AG09319 (cell line): ENCODE measurements at places on chromosomes 13 and 19.

DNA sequence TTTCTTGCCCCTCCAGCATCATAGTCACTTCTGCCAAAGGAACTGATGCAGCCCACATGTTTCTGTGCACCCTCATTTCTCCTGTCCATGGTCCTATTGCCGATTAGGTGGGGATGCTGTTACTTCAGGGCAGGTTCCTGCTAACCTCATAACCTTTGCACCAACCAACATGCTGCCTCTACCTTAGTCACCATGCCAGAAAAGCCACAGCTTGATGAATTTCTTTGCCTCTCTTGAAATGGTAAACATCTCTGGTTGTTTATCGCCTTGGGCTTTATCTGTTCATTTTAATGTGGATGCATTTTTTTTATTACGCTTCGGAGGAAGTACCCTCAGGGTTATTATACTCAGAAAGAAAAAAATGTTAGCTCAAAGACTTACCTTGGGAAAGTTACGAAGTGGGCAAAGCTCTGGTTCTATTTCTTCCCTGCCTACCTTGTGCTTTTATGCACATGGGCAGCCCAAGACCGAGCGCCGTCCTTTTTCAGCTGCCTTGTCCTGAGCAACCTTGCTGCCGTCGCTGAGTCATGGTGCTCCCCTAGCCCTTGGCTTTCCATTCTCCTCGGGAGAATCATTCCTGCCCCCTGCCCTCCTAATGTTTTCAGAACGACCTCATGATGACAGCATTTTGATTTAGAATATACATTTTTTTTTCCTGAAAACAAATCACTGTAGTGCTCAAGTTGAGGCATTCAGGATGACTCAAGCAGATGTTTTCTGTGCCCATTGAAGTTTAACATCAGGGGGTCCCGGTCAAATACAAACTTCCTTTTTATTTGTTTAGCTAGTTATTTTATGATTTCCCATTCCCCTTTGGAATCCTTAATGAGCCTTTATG, 280.0 kb downstream of the SHISA2 start:
- no peak for DNase-seq

DNA sequence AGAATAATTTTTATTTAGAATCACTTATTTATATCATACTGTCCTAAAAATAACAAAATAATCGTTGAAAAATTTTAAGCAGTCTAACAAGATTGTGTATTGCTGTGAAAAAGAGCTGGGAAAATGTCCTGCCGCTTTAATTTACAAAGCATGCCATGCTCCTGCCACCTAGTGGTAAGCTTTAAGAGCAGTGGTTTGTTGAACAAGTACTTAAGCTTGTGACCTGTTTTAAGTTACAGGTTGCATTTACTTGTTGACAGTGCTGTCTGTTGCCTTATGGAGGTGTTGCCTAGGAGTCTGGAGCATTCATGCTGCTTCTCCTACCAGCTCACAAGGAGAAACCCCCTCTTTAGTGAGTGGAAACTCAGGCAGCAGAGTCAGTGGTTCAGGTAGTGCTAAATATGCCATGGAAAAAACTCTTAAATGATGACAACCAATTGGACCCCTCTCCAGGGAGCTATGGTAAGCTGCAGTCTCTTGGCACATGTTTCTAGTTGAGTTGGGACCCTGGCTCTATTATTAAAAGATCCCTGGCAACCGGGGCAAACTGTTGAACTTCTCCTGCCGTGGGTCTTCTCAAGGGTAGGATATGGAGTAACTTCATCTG, 68.4 kb downstream of the SPATA13 start:
- peak; percentile 53 for DNase-seq

DNA sequence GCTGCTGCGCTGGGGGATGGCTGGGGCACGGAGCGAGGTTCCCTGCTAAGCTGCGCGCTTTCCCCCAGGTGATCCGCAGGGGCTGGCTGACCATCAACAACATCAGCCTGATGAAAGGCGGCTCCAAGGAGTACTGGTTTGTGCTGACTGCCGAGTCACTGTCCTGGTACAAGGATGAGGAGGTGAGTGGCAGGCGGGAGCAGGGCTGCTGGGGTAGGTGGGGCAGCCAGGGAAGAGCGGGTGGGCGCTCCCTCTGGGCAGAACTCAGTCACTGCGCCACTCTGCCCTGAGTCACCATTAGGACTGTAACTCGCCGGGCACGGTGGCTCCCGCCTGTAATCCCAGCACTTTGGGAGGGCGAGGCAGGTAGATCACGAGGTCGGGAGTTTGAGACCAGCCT, 23.8 kb downstream of the TMED1 start:
- DNase-seq = no peak

- DNase-seq = no peak
Observed at GRCh38 chr19:13032837-13033236, 37.6 kb downstream of the NFIX start.

- no peak for DNase-seq
Observed at GRCh38 chr19:44725251-44725650, 23.3 kb upstream of the BCL3 start.

DNA sequence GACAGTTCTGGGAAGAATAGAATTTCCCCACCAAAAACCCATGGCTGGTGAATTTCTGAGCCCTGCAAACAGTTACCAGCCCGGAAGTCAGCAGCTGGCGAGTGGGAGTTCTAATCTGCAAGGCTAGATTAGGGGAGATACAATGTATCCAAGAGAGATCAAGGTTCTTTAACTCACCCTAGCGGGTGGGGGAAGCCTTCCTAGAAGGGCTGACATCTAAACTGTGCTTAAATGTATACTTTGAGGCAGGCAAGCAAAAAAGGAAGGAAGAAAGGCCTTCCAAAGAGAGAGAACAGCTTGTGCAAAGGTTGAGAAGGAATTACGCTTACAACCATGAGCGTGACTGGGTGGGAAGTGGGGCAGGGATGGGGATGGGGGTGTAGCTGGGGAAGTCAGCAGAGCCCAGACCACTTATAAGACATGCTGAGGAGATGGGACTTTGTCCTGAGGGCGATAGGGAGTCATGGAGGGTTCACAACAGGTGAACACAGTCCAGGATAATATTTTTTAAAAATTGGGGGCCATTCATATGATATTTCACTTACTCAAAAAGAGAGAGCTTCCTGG, 20.8 kb upstream of the ZNRF4 start:
- DNase-seq = no peak

GRCh38 chr13:97459215-97459777, 25.3 kb downstream of the RAP2A start:
- no peak for DNase-seq

GRCh38 chr19:39299404-39299803, 3.2 kb downstream of the IFNL1 start:
- no peak for DNase-seq

DNA sequence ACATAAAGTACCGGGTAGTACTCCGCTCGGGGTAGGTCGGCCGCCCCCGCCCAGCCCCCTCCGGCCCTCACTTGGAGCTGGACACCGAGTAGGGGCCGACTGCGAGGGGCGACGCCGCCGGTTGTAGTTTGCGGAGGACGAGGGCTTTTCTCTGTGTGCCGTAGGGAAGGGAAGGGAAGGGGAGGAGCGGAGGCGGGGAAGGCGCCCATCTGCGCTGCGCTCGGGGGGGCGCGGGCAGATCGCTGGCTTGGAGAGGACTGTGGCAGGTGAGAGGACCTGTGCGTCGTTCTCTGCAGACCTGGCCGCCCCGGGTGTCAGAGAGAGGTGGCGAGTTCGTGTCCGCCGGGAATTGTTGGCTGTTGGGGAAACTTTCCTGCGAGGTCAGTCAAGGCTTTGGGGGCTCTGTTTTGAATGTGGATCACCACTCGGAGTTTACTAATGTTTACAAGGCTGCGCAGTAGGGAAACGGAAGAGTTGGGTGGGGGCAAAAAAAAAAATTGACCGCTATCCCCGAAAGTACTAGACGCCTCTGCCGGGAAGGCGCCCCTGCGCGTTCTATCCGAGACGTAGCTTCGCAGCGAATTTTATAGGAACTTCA, 1.4 kb downstream of the ING1 start:
- DNase-seq = no peak
